Activated T-cell treated with anti-CD3 and anti-CD28 coated beads for 24 hours (primary cell): ENCODE measurements at places on chromosomes 5 and 9.

- peak; percentile 2 for DNase-seq
These were observed 66.4 kb upstream of the FER start for GRCh38 chr5:108681079-108681921.

DNA sequence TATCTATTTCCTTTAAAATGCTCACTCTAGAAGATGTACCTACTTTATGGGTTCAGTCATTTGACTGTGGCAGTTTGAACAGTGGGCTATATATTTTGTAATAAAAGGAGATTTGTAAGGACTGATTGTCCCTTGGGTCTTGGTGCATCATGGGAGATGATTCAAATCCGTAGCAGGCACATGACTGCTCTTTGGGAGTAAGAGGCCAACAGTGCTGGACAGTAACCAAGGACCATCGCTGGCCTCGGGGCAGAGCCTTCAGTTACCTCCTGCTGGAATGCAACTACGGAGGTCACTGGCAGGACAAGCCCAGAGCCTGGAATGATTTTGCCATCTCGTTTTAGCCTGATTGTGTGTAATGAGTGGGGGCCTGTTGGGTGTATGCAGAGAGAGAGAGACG lies 7.0 kb upstream of the MAMDC2 start:
- DNase-seq, result no peak

DNA sequence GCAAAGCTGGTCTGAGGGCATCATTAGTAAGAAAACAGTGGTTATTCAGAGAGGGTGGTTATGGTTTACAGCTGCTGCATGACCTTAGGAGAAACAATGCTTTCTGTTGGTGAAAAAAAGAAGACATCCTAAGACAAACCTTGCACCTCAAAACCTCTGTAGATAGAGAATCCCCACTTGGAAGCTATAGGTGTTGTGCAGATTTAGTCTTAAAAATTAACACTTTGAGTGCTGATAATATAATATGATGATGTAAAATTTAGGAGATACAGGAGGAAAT lies 1.4 kb upstream of the PTTG1 start:
- DNase-seq, result no peak

- no peak for DNase-seq
These were observed 928.5 kb downstream of the TLE4 start for GRCh38 chr9:80500300-80500699.

- DNase-seq, result no peak
These were observed 56.8 kb downstream of the GLIS3 start for GRCh38 chr9:4243113-4243512.

DNA sequence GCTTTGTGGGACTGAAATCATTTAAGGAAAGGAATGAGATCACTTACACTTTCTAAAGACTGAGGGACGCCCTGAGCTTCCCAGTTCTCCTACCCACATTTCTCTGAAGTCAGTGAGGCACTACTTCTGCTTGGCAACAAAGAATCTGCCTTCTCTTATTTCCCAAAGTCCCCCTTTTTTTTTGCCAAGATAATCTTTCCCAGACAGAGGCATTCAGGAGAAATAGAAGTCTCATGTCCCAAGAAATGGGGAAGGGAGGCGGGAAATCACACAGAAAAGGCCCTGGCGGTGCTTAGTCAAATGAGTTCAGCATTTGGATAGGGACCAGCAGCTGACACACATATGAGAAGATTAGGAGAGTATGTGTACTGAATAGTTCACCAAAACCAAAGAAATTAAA lies 159.7 kb downstream of the MUSK start:
- no peak for DNase-seq
